ENCODE measurements at places on chromosomes 16 and 17.
A peak's percentile ranks its signal among the peaks of the same experiment; 100 is the strongest.

DNA sequence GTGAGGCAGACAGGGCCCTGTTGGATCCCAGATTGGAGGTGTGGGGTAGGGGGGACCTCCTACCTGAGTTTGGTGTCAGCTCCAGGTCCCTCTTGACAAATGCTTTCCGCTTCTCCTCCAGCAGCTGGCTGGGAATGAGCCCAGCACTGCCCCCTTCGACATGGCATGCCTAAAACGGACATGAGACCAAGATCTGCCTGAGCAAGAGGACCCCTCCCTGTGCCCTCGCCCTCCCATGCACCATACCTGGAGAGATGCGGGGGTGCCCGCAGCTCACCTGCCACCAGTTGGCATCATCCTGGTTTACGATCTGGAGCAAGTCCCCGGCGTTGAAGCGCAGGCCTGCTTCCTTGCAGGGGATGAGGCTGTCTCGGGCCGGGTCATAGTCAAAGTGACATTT lies 26.2 kb downstream of the MPP2 start:
- no peak for DNase-seq

DNA sequence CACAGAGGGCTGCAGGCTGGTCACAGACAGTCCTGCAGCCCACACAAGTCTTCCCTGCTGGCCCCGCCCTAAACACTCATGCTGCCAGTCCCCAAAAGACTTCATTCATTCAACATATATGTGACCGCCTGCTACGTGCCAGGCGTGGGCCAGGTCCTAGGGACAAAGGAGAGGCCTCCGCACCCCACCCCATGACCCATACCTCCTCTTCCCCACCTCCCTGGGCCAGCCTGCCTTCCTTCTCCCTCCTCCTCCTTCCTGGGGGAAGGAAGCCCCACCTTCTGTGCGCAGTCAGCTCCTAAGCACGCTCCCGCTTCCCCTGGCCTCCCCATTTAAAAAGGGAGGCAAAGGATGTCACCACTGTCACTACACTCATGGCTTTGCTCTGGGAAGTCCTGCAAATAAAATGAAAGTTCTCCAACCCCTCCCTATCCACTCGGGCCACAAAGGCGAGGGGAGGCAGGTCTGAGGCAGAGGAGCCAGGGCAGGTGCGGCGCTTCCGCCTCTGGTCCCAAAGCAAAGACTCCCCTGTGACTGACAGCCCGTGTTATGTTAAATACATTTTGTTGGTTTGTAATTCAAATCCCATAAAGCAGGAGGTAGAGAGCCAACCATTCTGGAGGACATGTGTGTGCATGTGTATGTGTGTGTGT lies 9.0 kb downstream of the DNAAF8 start:
- no peak for DNase-seq

DNA sequence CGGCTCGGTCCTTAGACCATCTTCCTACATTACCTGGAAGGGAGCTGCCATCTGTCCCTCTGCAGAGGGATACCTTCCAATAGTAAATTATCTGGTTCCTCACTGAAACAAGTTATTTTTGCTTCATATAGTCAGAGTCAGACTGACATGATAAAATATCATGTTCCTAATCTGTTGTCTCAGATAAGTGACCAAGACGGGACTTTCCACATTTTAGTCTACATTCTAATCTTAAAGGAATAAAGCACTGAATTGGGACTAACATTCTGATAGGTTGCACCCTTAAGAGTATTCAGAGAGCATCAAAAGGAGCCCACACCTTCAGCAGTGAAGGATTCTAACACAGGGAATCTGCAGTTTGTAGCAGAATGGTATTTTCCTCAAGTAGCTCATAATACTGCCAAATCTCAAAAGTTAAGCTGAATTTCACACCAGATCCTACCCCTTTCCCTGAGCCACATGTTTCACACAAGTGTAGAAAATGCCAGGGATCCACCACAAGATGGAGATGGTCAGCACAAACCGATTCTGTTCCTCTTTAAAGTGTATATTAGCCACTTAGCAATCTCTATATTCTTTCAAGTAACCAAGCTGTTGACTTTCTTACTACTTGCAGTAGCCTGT lies 13.4 kb downstream of the GINS2 start:
- DNase-seq, result no peak

- DNase-seq, result peak; percentile 37
Measured at GRCh38 chr17:36544044-36544306, 744 bp upstream of the GGNBP2 start.
